Stimulated activated CD8-positive, alpha-beta memory T cell treated with anti-CD3 and anti-CD28 coated beads, Interleukin-2, amount 100 ng/mL, for 1 hour (primary cell): ENCODE measurements at places on chromosomes 4 and X.

GRCh38 chr4:54660591-54660990 lies 2.8 kb downstream of the KIT start:
- no peak for DNase-seq

DNA sequence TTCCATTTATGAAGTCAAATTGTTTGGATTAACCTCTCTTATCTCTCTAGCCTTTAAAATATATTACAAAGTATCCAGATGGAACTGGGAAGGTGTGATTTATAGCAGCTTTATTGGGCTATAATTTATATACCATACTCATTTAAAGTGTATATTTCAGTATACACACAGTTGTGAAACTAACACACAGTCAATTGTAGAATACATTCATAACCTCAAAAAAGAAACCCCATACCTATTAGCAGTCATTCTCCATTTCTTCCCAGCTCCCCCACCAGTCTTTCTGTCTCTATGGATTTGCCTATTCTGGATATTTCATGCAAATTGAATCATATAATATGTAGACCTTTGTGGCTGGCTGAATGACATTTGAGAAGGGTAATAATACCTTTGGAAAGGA lies 7.6 kb upstream of the NAP1L5 start:
- DNase-seq: no peak

DNA sequence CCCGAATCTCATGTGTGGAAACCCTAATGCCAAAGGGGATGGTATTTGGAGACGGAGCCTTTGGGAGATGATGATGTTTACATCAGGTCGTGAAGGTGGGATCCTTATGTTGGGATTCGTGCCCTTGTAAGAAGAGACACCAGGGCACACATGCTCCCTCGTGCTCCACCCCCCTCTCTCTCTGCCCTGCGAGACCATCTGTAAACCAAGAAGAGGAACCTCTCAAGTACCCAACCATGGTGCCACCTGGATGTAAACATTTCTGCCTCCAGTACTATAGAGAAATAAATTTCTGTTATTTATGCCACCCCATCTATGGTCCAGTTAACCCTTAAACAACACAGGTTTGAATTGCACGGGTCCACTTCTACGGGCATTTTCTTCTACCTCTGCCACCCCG lies 179.4 kb downstream of the DHRSX start:
- DNase-seq: no peak

DNA sequence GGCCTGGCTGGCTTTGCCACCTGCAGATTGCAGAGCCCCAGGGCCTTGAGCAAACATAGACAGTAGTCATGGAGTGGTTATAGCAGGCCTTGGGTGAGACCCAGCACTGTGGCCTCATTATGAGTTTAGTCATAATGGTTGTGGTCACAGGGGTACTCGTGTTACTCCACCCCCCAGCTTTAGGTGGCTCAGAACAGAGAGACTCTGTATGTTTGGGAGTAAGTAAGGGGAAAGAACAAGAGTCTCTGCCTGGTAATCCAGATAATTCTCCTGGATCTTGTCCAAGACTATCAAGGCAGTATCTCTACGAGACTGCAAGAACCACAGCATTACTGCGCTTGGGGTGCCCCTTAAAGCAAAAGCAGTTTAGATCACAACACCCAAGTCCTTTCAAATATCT lies 62.3 kb upstream of the SCRG1 start:
- no peak for DNase-seq

DNA sequence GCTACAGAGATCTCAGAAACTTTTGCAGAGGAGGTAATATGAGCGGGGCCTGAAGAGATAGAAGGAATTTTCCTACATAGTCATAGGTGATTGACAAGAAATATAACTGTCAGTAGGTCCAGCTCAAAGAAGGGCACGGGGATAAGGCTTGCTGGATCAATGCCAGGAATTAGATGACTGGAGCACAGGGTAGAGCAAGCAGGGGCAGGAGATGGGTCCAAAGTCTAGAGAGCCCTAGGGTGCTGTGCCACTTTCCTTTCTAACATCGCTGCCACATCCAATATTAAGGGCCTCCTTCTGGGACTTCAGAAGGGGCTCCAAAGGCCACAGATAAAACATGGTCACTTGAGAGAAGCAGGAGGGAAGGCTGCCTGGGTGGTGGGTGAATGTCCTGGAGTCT lies 402.2 kb downstream of the MID1IP1 start:
- no peak for DNase-seq

GRCh38 chr4:119209077-119209476 lies 3.4 kb upstream of the USP53 start:
- DNase-seq: peak; percentile 8

GRCh38 chr4:182560358-182560757 lies 317.2 kb downstream of the TENM3 start:
- DNase-seq: no peak

DNA sequence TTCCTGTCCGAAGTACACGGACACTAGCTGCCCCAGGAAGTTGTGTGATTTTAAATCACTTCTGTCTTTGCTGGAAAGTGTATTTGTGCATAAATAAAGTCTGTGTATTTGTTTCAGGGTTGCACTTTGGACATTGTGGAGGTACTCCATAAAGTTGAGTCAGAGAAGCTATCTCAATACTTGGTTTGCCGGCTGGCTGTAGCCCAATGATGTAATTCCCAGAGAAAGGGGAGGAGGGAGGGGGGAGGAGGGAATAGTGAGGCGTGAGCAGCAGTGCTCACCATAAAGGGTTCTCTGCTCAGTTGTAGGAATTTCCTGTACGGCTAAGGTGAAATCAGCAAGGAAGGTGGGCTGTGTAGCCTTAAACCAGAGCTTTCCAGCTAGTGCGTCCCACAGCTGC lies 7.5 kb downstream of the APEX2 start:
- no peak for DNase-seq

DNA sequence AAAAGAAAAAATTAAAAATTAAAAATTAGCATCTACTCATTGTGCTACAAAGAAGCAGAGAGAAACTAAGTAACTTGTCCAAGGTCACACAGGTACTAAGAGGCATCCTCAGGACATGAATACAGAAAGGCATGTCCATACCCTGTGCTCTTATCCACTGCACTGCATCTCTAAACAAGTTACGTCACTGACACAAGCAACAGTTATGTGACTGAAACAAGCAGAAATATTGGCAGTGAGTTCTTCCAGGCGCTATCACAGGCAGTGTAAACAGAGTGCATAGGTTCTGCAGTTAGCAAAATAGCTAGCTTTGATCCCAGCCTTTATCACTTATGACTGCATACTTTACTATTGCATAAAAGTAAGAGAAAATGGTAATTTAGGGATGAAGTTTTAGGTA lies 7.9 kb downstream of the VEGFC start:
- no peak for DNase-seq

DNA sequence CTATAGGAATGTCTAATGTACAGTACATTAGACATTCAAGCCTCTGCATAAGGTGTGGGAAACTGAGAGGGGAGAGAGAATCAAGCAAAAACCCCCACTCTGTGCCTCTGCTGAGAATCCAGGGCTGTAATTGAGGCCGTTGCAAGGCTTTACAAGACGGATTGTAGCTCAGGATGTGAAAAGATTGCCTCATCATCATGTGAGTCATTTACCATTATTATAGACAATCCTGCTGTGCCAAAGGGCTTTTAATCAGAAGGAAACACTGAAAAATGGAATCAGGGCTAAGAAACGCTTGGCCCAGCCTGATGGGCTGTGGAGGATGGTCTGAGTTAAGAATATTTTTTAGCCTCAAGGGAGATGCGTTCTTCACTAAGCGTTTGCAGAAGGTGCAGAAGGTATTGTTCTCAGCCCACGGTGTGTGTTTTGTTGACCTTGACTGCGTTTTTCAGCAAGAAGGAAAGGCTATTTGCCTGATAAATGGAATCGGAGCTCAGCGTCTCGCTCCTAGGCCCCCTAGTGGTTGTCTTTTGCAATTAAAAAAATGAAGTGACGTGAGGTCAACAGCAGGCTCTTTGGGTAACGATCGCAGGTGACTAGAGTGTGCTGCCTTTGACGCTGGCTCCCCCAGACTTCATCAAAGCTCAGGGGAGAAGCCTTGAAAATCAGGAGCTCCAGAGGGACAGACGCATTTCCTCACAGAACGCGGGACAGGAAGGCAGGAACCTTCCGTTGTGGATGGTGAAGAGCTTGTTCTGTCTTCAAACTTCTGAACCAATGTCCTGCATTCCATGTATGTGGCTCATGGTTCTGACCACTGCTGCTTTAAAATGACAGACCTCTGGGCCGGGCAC lies 18.1 kb upstream of the CHRNA9 start:
- DNase-seq: peak; percentile 33

DNA sequence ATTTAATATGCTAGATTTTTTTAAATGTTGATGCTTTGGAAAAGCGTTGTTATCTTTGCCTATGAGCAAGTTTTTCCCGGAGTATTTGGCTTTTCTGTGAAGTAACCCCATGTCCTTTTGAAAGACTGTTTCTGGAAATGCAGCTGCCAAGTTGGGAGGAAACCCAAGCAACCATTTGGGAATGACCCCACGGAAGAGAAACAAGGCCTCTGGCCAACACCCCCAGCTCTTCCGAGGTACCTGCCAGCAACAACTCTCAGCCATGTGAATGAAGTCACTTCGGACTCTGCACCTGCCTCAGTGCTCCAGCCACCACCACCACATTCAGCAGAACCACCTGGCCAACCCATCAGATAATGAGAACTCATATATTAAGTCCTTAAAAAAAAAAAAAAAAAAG lies 36.2 kb upstream of the DHRSX start:
- DNase-seq: no peak

DNA sequence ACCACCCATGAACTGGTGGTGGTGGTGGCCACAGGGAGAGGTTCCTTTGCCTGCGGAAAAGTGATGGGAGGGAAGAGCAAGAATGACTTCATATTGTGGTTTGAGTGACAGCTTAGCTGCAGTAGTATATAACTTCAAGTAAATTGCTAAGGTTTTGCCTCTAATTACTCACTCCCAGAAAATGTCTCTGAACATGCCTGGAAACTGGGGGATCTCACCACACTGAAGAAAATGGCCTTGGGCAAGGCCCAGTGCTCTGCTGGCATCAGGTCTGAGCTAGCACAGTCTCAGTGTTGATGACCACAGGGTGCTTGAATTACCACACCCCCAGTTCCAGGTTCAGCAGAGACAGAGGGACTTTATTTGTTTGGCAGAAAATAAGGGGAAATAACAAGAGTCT lies 2085.4 kb downstream of the ARAP2 start:
- no peak for DNase-seq

DNA sequence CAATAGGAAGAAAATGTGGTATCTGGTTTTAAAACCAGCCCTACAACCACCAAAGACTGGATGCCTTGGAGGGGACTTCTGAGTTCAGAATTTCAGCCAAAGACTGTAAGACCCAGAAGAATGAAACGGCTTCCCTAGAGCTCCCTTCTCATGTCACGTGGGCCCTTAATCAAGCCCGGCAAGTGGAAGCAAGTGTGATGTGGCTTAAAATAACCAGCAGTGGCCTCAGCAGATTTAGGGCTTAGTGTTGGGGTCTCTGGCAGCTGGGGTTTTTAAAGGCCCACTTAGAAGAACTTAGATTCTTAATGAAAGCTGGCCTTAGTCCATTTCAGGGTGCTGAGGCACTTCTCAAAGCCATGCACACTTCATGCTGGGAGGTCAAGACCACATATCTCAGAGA lies 111.2 kb upstream of the TBC1D9 start:
- no peak for DNase-seq

- DNase-seq: no peak
Observed at GRCh38 chr4:108529102-108529501, 91.3 kb upstream of the RPL34 start.
